ENCODE measurements at places on chromosomes 11 and 22.

- no peak for DNase-seq
Observed at GRCh38 chr22:24518771-24519485, 23.8 kb downstream of the UPB1 start.

DNA sequence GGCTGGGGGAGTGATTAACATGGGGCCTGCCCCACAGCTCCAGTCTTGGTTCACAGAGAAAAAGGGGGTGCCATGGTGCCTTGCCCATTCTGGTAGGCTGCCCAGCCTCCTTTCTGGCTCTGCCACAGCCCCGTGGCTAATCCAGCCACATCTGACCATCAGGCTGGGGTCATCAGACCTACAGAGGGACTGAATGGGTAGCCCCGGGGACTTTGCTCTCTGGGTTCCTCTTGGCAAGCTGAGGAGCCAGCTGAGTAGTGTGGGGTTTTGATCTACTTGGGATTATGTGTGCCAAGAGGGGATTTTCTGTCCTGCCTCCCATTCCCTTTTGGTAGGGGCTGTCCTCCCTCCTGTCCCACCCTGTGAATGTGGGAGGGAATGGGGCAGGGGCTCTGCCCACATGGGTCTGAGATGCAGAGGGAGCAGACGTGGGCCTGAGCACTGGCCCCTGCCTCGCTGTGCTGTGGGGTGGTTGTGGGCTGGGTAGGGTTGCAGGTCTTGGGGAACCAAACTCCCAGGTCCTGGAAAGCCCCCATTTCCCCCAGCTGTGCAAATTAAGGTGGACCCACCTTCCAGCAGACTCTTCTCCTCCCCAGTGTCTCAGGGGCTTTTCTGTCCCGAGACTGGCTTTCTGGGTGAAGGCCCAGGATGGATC, 32.0 kb downstream of the CD82 start:
- DNase-seq: no peak

DNA sequence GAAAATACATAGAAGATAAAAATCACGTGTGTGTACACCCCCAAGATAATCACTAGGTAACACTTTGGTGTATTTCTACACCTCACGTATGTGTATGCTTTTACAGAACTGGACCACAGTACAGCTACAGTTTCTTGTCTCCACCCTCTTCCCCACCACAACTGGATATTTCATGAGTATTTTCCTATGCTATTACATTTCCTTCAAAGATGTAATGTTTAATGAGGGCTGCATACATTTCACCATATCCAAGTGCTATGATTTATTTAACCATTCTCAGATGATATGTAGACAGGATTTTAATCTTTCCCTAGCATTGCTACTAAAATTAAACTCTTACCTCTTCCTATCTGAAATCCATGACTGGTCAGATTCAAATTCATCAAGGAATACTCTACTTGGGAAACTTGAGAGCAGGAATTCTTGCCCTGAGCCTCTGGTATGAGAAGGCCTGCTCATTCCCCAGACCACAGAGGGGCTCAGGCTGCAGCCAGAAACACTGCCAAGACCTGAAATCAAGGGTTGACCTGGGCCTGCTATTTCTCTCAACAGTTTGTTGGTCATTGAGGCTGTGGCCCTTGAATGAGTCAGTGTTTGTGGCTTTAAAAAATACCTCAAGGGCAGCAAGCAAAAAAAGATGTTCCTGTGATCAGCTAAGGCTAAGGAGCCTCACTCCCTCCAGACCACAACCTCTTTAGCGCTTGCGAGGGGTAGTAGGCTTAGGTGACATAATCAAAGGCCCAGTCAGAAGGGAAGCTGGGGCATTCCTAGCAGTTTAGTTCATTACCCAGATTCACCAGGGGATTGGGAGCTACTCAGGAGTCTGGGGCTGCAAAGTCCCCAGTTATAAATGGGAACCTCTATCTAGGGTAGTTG, 55.5 kb downstream of the ABTB2 start:
- DNase-seq: no peak

- DNase-seq: no peak
Observed at GRCh38 chr11:1759851-1760220, 3.9 kb downstream of the CTSD start.

DNA sequence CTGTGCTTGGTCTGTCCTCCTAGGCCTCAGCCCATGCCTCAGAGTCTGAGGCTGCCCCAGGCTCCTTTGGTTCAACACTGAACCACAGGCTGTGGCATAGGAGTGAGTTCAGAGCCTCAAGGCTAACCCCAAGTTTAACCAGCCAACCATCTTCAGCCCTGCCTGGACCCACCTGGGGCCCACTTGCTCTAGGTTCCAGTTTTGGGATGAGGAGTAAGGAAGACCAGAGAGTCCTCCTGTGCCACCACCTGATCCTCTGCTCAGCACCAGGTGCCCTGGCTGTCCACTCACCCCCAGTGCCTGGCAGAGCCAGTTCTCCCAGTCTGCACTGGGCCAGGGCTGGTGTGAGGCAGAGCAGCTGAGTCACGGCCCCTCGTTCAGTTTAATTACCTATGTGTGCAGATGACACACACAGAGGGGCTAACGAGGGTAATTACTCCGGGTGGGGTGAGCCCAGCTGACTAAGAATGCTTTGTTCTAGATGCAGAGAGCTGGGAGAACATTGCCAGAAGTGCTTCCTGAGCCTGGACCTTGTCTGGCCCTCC, 12.0 kb upstream of the TMPRSS13 start:
- no peak for DNase-seq

GRCh38 chr11:28674433-28675103, 566.4 kb downstream of the METTL15 start:
- DNase-seq: no peak

GRCh38 chr11:9462806-9463537, 2.2 kb downstream of the ZNF143 start:
- DNase-seq: no peak

GRCh38 chr11:75406338-75406777, 7.0 kb downstream of the RPS3 start:
- no peak for DNase-seq

GRCh38 chr22:32539631-32540421, 65.2 kb downstream of the FBXO7 start:
- DNase-seq: no peak

DNA sequence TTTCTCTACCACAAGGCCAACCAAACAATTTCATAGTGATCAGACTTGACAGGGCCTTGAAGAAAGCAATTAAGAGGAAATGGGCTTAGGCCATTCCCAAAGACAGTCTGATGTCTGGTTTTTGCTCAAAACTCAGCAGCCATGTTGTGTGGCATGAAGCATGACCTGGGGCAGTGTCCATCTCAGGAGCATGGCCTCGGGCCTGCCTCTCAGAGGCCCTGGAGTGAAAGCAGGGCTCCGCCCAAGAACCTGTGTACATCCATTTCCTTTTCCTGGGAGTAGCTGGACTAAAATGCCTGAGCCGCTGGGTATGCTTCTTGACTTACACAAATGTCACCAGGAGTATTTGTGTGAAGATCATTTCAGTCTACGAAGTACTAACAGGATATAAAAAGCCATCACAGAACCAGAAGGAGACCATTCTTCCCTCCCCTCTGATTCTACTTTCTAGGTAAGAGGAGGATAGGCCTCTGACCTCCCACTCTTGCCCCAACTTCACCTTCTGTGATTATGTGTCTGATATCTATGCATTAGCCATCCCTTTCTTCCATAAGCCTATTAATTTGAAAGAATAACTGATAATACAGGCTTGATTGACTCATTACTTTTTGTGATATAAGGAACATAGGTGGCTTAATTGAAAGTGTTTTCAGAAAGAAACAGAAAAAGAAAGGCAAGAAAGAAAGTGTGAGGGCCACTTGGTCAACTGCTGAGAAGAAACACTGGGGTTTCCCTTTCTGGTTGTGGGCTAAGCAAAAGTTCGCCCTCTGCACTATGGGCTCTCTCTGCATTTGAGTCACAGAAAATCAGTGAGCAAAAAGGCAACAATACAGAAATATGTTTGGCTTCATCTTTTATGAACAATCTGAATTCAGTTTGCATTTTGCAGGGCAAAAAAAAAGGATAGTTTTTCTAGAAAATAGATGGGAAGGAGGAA, 188.6 kb upstream of the MTMR2 start:
- DNase-seq: no peak

DNA sequence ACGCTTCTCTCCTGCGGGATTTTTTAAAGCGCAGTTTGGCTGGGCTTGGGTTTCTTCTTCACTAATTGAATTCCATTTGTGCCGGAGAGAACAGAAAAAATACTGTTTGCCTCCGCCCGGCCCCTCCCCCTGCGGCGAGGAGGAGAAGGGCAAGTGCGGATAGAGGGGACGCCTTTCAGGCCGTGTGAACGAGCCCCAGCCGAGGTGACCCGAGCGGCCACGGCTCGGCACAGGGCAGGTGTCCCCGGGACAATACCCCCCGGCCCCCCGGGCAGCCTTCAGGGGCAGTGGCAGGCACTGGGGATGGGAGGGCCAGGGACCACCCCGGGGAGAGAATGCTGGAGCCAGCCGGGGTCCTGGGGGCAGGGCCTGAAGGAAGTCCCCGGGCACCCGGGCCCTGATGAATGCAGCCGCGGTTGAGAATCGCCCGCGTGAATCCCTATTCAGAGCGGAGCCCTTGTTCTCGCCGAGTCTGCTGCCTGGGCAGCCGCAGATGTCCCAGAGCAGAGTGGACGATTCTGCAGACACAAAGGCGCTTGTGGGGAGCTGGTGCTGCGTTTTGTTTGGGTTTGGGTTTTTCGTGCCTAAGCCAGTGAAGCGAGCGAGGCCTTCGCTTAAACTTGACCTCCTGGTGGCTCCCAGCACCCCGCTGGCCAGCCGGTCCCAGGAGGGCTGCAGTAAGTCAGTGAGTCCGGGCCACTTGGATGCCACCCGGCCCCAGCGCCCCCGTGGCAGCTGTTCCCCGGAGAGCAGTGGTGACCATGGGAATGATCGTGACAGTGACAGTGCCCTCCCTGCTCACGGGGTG, 96.0 kb downstream of the WNT7B start:
- DNase-seq: no peak

- DNase-seq: no peak
Observed at GRCh38 chr11:20639688-20640087, 29.7 kb upstream of the NELL1 start.

GRCh38 chr11:129620237-129621104, 195.2 kb upstream of the TMEM45B start:
- DNase-seq: no peak

DNA sequence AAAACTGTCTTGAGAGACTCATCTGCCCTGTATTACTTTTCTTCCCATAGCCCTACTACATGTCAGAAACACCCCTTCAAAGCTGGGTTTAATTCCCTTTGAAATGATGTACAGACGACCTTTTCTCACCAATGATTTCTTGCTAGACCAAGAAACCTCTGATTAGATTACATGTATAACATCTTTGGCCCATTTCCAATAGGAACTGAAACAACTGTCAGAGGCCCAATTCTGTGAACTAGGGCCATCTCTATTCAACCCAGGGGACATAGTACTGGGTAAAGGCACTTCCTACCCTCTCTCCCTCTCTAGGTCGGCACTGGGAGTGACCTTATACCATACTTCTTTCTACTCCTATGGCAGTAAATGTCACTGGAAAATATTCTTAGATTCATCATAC, 19.4 kb downstream of the NPAT start:
- DNase-seq: no peak

DNA sequence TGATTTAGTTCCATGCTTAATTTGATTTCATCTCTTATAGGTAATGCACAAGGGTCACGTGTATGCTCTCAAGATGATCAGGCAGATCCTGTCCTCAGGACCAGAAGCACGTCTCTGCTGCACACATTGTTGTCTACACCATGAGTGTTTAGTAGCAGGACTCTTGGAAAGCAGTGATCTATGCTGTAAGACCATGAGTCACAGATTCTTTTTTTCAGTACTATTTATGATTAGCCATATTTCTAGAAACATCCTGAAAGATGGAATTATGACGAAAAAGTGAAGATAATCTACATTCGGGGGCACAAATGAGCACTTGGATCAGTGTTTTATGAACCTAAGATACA, 29.6 kb downstream of the ZBED4 start:
- DNase-seq: no peak

- DNase-seq: no peak
Observed at GRCh38 chr11:123725995-123726655, 15.3 kb downstream of the ZNF202 start.

- DNase-seq: peak; percentile 60
Observed at GRCh38 chr11:119363851-119364590, 17.5 kb downstream of the USP2 start.

GRCh38 chr11:12287009-12287373, 90.4 kb upstream of the PARVA start:
- DNase-seq: no peak

GRCh38 chr11:10455637-10456487, 798 bp downstream of the AMPD3 start:
- DNase-seq: peak; percentile 80

DNA sequence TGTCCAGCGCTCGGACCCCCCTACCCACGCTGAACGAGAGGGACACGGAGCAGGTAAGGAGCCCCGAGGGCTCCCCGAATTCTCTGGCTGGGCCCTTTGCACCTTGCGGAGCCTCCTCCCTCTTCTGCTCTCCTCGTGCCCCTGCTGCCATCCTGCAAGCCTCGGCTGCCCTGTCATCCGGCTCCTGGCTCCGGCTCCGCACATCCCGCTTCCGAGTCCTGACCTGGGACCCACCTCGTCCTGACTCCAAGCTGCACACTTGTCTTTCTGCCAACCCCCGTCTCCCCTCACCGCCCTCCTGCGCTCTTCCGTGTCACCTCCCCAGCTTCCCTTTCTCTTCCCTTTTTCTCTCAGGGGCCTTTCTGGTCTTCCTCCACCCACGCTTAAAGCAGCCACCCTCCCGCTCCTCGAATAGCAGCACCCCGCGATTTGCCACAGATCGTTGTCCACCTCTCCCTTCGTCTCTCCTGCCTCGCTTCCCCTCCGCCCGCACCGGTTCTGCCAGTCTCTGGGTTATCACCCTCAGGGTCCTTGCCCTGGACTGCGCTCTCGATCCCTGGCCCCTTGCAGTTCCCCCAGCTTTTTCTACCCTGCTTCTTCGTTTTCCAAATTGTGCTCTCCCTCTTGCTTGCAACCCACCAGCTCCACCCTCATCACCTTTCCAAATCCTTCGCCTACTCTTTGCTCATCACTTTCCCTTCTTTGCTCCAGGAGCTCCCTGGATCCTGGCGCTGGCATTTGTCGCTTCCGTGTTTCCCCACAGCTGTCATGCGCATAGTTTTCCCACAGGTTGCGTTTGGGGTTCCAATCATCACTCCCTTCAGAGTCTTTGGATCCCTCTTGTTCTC, 822 bp downstream of the MARK2 start:
- DNase-seq: peak; percentile 68

DNA sequence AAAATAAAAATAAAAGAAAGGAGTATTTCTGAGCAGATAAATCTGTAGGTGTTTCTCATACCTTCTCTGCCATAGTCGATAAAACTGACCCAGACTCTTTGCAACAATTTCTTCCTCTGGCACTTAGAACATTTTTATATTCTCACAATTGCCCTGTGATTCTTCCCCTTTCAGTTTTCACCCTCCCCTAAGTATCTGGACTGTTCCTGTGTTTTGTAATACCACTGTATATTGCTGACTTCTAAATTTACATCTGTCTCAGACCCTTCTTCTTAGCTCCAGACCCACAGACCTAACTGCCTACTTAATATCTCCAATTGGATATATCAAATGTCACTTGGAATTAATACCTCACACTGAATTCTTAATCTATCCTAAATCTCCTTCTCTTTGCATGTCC, 133.4 kb upstream of the DDI1 start:
- DNase-seq: no peak
